Activated T-cell treated with anti-CD3 and anti-CD28 coated beads for 48 hours (primary cell): ENCODE measurements at places on chromosomes 7 and 10.
A peak's percentile ranks its signal among the peaks of the same experiment; 100 is the strongest.

DNA sequence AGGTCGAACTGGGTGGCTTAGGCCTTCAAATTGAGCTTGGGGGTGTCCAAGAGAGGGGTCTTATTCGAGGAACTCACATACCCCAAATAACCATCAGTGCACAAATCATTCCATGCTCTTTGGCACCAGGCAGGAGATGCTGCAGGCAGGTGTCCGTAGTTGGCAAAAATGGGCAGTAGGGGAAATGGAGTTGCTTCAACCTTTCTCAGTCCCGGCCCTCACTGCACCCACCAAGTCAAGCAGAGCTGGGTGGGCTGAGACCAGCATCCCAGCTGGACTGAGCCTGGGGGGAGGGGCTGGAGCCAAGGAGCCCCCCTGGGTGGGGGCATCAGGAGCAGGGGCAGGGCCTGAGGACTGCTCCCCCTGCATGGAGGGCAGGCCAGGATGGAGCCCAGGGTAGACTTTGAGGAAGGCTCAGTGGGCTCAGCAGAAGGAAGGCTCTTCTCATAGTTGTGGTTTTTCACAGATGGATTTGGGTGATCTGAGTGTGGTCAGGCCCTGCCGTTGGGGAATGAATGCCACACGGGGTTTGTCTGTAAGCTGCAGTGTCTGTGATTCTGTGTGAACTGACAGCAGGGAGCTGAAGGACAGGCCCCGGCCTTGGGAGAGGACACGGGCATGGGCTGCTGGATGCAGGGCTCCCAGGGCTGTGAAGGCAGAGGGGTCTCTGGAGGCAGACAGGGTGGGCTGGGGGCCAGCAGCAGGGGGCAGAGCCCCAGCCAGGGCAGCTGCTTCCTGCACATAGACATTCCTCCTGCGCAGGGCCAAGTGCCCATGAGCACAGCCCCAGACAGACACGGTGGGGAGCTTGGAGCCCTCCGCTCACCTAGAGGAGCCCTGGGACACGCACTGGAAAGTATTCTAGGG is 144.5 kb downstream of the ADCY1 start:
- no peak for DNase-seq

DNA sequence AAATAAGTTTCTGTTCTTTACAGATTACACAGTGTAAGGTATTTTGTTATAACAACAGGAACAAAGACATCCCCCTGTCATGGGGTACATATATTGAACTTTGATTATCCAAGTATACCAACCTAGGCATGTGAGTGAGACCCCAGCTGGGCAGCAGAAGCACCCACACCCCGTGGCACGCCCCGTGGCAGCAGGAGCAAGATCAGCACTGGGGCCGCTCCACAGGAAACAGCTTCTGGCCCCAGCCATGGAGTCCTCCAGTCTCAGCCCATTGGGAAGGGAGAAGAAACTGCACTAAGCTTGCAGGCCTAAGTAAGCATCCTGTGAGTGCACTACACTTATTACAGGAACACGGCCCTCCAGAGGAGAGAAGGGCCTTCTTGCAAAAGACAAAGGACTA is 24.2 kb upstream of the TMEM72 start:
- DNase-seq = no peak

DNA sequence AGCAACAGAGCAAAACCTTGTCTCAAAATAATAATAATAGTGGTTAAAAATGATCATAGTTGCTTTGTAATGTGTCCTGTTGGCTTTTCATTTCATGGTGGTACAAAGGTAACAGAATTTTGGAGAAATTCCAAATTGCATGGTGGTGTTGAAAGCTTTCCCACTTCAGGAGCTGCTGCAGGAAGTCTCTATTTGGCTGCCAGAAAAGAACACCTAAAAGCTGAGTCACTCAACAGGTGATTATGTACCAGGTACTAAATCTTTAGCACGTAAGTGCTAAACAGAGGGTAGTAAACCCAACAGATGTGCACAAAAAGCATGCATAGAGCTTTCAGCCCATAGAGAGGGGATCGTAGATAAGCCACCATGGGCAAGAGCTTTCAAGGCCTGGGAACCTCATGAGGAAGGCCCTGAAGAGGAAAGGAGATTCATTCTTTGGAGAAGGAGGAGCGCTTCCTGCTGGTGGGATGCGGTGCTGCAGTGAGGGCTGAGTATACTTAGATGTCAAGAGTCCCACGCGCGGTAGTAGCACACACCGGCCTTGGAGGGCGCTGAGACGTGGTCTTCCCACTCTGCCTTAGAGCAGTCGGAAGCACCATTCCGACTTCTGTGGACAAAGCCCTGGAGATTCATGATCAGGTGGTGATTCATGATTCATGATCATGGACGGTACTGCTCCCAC is 118.7 kb downstream of the RALA start:
- peak; percentile 43 for DNase-seq

GRCh38 chr10:70613941-70614340 is 11.4 kb upstream of the PRF1 start:
- DNase-seq = no peak

- no peak for DNase-seq
These were observed 279.1 kb downstream of the PHF14 start for GRCh38 chr7:11252705-11253272.

DNA sequence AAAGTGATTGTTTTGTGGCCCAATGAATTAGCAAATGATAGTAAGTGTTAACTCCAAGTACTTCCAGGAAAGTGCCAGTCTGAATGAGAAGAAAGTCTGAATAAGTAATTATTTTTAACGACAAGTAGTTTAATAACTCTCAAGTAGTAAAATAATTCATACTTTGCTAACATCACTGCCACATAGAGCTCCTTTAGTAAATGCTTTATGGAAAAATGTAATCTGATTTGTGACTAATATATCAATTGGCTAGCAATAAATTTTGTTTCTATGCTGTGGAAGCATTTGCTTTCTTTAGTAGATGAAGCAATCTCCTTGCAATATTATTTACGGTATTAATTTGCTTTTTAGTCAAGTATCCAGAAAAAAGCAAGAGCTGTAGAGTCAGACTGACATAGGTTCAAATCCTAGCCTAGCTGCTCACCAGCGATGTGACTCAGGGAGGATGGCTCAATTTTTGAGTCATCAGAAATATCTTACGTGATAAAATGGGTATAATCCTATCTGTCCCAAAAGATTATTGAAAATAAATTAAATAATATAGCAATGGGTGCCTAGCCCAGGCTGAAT is 329.3 kb downstream of the FGFR2 start:
- no peak for DNase-seq

DNA sequence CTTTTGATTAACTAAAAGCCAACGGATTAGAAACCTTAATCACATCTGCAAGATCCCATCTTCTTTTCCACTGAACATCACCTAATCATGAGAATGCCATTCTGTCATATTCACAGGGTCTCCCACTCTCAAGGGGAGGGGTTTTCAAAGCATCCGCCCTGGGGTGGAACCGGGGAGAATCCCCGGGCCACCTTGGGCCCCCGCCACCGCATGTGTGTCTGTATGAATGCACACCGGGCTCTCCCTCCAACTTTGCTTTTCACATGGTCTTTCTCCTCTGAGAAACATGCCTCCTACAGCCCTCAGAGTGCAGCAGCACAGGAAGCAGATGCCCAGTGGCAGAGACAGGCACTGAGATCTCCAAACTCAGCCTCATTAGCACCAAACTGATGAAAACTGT is 233.2 kb upstream of the PPP2R2D start:
- DNase-seq = no peak

GRCh38 chr7:45220846-45221618 is 63.4 kb downstream of the RAMP3 start:
- no peak for DNase-seq

DNA sequence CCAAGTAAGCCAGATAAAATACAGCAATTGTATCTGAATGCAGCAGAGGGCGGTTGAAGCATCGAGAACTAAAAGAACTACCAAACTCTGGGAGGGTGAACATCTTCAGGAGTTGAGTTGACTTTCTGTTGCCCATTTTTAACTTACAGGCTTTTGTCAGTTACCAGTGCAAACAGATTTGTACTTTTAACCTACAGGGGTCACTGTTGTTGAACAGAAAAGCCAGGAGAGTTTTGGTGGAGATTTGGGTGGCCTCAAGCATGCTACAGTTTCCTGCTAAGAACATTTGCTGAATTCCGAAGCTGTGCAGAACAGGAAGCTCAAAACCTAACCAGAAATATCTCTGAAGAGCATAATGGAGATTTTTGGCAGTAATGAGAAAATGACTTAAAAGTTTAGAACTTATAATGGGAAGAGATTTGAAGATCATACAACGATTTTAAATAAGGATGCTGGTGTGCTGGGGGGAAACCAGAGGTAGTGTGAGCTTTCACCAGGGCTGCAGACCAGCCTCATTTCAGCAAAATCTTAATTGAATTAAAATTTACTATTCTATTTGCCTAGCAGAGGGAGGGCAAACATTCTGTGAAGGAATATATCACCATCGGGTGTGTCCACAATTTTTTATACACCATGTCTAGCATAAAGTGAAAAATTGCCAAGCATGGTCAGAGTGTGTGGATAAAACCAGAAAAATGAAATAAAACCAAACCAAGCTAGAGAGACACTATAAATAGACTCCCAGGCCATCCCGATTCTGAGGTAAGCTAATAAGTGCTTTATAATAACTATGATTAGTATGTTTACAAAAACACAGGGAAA is 208.6 kb upstream of the CCDC6 start:
- DNase-seq = no peak

DNA sequence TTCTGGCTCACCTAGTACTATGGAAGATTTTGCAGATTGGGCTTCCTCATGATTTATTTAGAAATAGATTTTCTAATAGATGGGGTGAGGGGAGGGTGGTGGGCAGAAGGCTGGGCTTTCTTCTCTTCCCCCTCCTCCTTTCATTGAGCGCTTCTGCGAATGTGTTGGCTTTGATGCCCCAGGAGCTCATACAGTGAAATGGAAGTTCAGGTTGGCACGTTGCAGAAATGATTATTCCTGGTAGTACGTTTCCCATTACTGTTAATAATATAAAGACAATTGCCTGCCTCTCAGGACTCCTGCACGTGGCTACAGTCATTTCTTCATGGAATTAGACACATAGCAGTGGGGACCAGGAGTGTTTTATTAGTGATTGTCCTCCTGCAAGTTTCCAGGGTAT is 39.8 kb downstream of the TCF7L2 start:
- no peak for DNase-seq

DNA sequence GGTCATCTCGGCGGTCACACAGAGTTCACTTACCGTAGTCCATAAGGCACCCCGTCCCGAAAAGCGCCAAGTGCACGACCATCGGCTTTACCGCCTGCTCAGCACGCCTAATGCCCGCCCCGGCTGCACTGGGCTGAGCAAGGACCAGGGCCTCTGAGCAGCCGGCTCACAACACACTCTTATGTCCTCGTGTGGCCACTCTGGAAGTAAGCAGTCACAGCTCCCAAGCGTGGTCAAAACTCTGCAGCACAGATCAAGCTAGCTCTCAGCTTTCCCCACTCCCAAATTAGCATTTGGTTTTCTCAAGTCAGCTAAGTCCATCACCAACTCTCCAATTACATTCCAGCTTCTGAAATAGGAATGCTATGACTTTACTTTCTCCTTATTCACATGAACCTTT is 57.7 kb downstream of the MAD1L1 start:
- DNase-seq = no peak

- no peak for DNase-seq
These were observed 4.5 kb downstream of the HOXA5 start for GRCh38 chr7:27138985-27139333.

- no peak for DNase-seq
These were observed 18.3 kb downstream of the ZFAND2A start for GRCh38 chr7:1141651-1142050.

DNA sequence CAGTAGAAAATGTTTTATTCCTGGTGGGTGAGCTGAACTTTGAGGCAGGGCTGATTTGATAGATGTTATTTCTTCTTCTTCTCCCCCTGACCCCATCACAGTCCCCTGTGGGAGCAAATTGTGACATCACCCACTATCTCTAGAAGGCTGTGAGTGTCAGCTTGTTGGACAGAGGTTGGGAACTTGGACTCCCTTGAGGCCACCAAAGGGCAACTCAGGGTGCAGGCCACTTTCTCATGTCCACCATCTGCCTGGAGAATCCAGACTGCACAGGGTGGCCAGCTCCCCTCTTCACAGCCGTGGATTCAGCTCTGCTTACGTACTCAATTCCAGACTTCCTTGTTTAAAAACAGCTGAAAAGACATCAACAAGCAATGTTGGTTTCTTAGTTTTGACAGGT is 103.0 kb downstream of the LRRC18 start:
- DNase-seq = no peak

- DNase-seq = no peak
These were observed 350.3 kb upstream of the TEX47 start for GRCh38 chr7:89145801-89146200.

GRCh38 chr10:20616918-20617810 is 279.9 kb downstream of the NEBL start:
- no peak for DNase-seq

DNA sequence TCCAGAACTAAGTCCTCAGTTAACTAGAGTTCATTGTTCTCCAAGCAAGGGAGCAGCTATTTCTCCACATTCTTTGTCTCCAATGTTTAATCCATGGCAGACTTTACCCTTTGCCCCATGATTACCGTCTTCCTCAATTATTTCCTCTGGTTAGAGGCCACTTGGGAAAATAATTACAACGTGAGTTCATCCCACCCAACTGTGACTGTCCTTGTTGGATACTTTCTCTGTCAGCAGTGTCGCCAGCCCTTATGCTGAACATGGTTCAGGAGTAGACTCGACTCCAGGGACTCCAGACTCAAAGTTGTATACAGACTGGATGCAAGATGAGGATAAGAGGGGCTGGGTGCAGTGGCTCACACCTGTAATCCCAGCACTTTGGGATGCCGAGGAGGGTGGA is 17.1 kb upstream of the SEPHS1 start:
- no peak for DNase-seq

- no peak for DNase-seq
These were observed 601.4 kb downstream of the DNAJB6 start for GRCh38 chr7:157938211-157938610.

DNA sequence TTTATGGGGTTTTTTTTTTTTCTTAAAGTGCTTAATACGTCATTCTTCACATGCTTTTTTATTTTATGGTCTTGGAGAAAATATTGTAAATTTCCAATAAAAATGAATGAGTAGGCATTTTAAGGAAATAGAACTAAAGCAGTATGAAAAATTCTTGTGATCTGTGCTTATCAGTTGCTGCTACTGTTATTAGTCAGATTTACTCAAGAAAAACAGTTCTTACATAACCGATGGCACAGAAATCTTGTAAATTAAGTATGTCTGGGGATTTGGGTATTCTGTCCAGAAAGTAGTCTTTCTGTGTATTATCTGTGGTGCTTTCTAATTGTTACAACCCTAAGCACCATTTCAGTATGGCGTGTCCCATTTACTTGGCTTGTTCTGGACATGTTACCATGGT is 64.7 kb downstream of the LRGUK start:
- DNase-seq = no peak
